HCT116 (cell line): ENCODE measurements at places on chromosomes 6 and 20. TPM values are rescaled to one million over a fixed set of nuclear protein-coding genes. Genes with fewer than 3 reads are reported as not detected.

GRCh38 chr6:118288355-118289124, 259.6 kb upstream of the PLN start:
- no peak for DNase-seq
- H3K4me3 ChIP-seq: no peak overlapping the region
- no peaks in the 10 kb centered on the region for H3K36me3 ChIP-seq

- H3K36me3 ChIP-seq: no peaks in the 10 kb centered on the region
- no peak overlapping the region for H3K4me3 ChIP-seq
- H3K4me1 ChIP-seq: no peaks in the 10 kb centered on the region
- H3K27me3 ChIP-seq: no peaks in the 10 kb centered on the region
- DNase-seq: no peak
- no peak overlapping the region for H3K27ac ChIP-seq
These were observed 45.2 kb downstream of the LRRC1 start for GRCh38 chr6:53840027-53840426.

- no peaks in the 10 kb centered on the region for H3K4me1 ChIP-seq
- no peak for DNase-seq
- H3K27ac ChIP-seq: no peak overlapping the region
- no peaks in the 10 kb centered on the region for H3K36me3 ChIP-seq
These were observed 147.8 kb upstream of the EPHA7 start for GRCh38 chr6:93567164-93567563.

- H3K4me1 ChIP-seq: peaks cover 94% of the 10 kb centered on the region
- no peaks in the 10 kb centered on the region for H3K36me3 ChIP-seq
- peak; percentile 83 for DNase-seq
- H3K27me3 ChIP-seq: no peaks in the 10 kb centered on the region
These were observed 4.8 kb upstream of the ATXN1 start for GRCh38 chr6:16766043-16766536.

DNA sequence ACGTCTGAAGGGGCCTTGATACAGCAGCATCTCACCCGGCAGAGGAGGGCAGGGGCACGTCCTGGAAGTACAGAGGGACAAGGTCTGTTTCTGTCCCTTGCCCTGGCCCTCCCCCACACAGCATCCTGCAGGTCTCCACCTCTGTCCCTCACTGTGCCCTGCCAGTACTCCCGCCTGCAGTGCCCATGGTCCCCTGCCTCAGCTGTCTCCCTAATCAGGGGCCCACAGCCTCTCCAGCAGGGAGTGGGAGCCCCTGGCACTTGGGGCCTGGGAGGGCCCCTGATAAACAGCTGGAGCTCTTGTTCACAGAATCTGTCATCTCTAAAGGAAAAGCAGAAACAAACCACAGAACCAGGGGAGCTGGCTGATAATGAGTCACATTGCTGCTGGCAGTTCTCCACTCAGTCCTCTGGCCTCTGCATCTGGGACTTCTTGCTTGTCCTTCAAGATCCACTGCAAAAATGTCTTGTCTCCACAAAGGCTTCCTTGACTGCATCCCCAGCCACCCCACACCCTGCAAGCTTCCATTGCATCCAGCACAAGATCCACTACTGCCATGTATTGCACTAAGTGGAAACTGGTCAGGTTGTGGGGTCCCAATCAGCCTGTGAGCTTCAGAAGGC, 33.2 kb upstream of the TAF8 start:
- no peak for DNase-seq
- no peak overlapping the region for H3K27ac ChIP-seq
- H3K27me3 ChIP-seq: no peaks in the 10 kb centered on the region

TMEM74B gene
- 25.7 TPM for total RNA-seq

DNA sequence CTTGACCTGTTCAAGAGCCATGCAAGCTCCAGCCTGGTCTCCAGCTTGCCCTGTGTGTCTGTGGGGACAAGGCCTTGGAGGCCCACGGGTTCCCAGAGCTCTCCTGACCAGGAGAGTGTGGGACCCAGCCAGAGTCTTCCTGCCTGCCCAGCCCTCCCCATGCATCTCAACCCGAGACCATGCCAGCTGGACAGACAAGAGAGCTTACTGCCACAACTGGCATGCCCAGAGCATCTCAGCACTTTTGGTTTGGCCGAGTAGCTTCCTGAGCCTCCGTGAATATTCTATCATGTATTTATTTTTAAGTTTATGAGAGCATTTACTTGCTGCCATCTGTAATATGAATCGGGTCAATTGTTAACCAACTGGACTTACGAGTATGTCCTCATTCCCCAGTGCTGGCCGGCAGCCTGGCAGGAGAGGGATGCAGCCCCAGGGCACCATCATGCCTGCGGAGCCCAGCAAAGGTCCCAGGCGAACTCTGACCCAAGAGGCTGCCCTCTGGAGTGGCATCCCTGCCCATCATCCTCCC, 14.9 kb downstream of the IP6K3 start:
- no peak for DNase-seq
- H3K4me1 ChIP-seq: no peaks in the 10 kb centered on the region
- no peaks in the 10 kb centered on the region for H3K36me3 ChIP-seq
- H3K27me3 ChIP-seq: no peaks in the 10 kb centered on the region
- no peak overlapping the region for H3K4me3 ChIP-seq

DNA sequence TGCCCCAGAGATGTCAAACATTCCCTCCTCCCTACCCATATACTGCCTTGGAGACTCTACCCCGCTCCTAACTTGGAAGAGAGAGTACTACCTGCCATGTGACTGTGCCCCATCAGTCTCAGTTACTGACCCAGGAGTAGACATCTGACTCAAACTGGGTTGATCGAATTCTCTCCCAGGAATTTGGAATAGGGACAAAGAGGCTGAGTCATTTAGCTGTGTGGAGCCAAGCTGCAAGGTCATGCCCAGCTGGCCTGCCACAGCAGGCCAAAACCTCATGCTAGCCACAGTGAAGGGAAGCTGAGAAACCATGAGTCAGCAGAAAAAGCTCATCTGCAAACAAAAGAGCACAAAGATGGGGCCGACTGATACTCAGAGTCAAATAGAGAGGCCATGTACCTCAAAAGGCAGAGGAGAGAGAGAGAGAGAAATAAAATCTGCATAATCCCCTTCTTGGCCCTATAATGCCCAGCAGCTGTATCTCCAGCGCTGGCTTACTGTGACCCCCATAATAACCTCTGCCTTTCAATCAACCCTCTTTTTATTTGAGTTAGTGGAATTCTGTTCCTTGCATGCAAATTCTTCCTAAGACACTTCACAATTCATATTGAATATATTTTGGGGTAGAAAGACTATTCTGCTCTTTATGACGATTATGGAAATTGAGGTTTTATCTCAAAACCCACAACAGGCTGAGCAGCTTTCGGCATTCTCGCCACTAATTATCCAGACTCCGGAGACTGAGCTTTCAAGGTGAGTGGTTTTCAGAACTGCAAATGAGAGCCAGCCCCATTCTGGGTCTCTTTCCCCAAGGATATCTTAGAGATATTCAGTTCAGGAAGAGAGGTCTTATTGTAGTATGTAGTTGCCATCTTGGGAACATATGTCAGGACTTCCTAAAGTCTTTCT, 21.4 kb upstream of the AKIRIN2 start:
- DNase-seq: peak; percentile 75
- H3K36me3 ChIP-seq: no peaks in the 10 kb centered on the region
- no peaks in the 10 kb centered on the region for H3K27me3 ChIP-seq

GRCh38 chr6:46056906-46057529, 41.4 kb upstream of the CLIC5 start:
- H3K27me3 ChIP-seq: no peaks in the 10 kb centered on the region
- no peaks in the 10 kb centered on the region for H3K4me1 ChIP-seq
- no peak overlapping the region for H3K4me3 ChIP-seq
- no peak overlapping the region for H3K27ac ChIP-seq
- H3K36me3 ChIP-seq: no peaks in the 10 kb centered on the region
